ENCODE measurements at places on chromosomes 13 and 19.

- DNase-seq, result no peak
These were observed 161.1 kb downstream of the SHISA2 start for GRCh38 chr13:25890671-25891212.

DNA sequence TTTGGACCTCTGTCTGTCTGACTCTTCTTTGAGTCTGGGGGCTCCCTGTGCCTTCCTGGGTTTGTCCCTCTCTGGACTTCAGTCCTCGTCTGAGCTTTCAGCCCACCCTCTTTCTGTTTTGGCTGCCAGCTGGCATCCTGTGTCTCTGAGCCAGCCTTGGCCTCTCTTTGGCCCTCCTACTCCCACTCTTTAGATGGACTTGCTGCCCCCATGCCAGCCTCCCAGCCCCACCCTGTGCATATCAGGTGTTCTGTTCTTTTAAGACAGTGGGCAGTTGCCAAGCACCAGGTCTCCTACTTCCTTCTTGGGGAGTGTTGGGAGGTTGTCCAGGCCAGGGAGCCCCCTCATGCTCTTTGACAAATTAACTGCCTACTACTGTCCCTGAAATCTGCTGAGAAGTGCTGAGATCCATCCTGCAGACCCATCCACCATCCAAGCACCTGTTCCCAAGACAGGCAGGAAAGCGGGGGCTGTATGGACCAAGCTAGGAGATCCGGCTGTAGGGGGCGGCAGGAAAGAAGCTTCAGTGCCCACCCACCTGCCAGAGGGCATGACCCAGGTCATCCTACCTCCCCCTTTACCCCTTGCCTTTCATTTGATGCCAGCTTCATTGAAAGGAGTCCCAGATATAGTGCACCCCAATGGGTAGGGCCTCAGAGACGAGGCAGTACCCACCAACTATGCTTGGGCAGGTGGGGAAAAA lies 9.6 kb downstream of the CIC start:
- no peak for DNase-seq

DNA sequence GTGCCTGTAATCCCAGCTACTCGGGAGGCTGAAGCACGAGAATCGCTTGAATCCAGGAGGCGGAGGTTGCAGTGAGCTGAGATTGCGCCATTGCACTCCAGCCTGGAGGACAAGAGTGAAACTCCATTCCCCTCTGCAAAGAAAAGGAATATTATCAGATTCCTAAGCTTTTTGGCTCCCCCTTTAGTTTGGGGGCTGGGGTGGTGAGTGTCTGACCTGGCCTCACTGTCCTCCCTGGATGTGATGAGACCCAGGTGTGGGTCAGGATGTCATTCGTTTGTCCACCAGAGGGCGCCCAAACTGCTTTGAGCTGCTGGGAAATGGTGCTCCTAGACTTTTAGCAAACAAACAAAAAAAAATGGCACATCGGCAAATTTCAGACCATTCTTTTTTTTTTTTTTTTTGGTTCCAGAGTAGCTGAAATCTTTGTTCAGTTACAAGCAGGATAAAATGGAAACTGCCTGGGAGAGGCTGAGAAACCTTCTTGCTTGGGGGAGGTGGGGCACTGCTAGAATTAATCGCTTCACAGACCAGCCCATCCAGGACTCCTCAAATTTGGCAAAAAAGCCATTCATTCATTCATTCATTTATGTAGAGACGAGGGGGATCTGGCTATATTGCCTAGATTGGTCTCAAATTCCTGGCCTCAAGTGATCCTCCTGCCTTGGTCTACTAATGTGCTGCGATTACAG lies 29.4 kb downstream of the SPC24 start:
- DNase-seq, result peak; percentile 66

GRCh38 chr13:41606646-41607045 lies 149.3 kb downstream of the RGCC start:
- no peak for DNase-seq

GRCh38 chr13:66264971-66265370 lies 965.2 kb downstream of the PCDH9 start:
- no peak for DNase-seq

- DNase-seq, result no peak
These were observed 46.0 kb downstream of the RGCC start for GRCh38 chr13:41503356-41503755.

GRCh38 chr13:112820318-112820717 lies 130.5 kb downstream of the ATP11A start:
- DNase-seq, result no peak

GRCh38 chr13:90552702-90553101 lies 794.8 kb upstream of the MIR17HG start:
- DNase-seq, result no peak

GRCh38 chr13:98173431-98174152 lies 3.5 kb downstream of the RNF113B start:
- DNase-seq, result no peak

GRCh38 chr13:47100214-47100853 lies 203.5 kb upstream of the HTR2A start:
- DNase-seq, result no peak
